ENCODE measurements at places on chromosomes 16 and 17.

GRCh38 chr16:4053301-4053845 is 62.9 kb downstream of the ADCY9 start:
- no peak for DNase-seq

DNA sequence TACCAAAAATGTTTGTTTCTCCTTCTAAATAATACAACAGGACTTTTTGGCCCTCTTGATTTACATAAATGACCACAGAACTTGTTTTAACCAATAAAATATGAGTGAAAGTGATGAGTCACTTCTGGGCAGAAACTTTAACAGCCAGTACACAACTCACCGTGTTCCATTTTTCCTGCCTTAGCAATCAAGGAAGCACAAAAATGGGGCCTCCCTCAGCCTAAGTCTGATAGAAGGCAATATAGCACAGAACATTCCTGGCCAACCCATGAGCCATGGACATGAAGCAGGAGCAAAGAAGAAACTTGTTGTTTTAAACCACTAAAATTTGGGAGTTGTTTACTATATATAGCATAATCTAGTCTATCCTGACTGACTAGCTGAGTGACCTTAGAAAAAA is 61.1 kb upstream of the MTMR4 start:
- no peak for DNase-seq

- no peak for DNase-seq
Observed at GRCh38 chr17:2415081-2415480, 14.2 kb upstream of the MNT start.

GRCh38 chr17:7262935-7263800 is 890 bp upstream of the CLDN7 start:
- DNase-seq, result no peak

- peak; percentile 32 for DNase-seq
Observed at GRCh38 chr16:87203060-87203656, 114.0 kb downstream of the C16orf95 start.

DNA sequence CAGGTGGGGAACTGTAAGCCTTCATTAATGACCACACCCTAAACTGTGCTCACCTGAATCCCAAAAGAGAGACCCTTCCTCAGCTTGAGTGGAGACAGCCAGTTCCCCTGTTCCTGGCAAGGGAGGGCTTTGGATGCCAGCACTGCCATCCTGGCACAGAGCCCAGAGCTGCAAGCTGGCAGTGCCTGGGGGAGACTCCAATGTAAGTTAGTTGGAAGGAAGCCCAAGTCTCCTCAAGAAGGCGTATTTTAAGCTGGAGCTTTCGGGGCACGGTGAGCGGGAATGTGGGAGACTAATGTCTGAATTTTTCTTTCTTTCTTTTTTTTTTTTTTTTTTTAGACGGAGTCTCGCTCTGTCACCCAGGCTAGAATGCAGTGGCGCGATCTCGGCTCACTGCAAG is 4.7 kb downstream of the CDC42EP4 start:
- no peak for DNase-seq

- DNase-seq, result no peak
Observed at GRCh38 chr17:9185688-9186284, 164.5 kb downstream of the NTN1 start.

- DNase-seq, result no peak
Observed at GRCh38 chr17:81443269-81443668, 48.0 kb downstream of the BAHCC1 start.

GRCh38 chr17:58277802-58278595 is 2.7 kb downstream of the MPO start:
- no peak for DNase-seq

- DNase-seq, result no peak
Observed at GRCh38 chr17:72407336-72407909, 286.6 kb downstream of the SOX9 start.

DNA sequence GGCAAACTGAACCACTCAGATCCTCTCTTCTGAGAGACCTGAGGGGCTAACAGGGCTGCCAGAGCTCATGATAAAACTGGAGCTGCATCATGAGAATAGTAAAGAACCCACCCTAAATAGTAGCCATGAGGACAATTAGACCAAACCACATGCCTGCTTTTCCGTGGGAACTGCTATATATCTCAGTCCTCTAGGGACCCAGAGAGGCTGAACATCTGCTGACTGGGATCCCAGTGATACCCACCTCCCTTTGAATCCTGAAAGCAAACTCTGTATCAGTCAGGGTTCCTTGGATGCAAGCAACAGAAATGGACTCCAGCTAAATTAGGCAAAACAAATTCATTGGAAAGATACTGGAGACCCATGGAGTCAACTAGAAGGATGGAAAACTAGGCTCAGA is 6.5 kb downstream of the MT1X start:
- DNase-seq, result no peak

GRCh38 chr17:28449859-28450258 is 23.6 kb upstream of the SLC13A2 start:
- DNase-seq, result no peak

- DNase-seq, result no peak
Observed at GRCh38 chr16:9343276-9343675, 251.8 kb downstream of the HAPSTR1 start.

- no peak for DNase-seq
Observed at GRCh38 chr16:5776876-5777275, 679.3 kb upstream of the EEF2KMT start.

DNA sequence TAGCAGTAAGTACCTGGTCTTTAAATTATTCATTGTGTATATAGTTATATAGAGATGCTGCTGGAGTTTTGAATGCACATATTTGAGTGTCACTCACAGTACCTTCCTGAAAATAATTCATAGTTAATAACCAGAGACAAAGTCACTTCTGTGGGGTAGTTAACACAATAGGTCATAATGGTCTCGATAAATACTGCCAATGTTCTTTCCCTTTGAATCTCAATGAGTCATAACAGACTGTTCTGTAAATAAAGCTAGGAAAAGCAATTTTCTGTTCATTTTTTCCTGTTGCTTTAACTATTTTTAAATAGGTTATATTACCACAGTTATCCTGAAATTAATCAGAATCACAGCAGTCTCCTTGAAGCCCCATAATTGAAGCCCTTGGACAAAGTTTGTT is 87.2 kb downstream of the MAP2K4 start:
- DNase-seq, result no peak

DNA sequence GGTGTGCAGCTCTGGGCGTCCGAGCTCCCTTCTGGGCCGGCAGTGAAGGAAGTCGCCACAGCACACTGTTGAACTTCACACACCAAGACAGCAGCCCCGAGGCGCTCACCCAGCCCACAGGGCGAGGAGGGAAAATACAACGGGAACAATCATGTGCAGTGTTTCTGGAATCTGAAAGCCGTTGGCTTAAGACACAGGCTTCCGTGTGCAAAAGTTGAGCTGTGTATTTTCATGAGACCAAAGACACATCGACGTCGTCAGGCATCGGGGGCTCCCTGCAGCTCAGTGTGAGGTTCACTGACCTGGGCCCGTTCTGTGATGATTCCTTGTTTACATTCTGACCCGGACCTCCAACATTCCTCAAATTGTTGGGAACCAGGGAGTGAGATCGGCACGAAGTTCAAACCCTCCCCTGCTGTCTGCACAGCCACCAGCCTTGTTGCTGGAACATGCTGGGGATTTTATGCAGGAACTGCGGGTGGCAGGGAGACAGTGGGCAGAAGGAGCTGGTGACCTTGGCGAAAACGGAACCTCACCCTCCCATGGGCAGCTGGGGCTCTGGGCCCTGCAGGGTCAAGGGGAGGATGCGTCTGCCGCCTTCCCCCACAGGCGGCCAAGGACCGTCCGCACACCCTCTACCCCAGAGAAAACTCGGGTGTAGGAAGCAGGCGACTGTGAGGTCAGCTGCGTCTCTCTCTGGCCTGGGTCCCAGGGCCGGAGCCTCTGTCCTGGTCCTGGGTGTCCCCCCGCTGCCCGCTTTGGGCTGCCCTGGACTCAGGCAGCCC is 72.2 kb downstream of the METRNL start:
- DNase-seq, result no peak

GRCh38 chr17:71113347-71113746 is 944.0 kb downstream of the KCNJ2 start:
- no peak for DNase-seq

- peak; percentile 18 for DNase-seq
Observed at GRCh38 chr17:20944014-20944865, 98.6 kb downstream of the USP22 start.

DNA sequence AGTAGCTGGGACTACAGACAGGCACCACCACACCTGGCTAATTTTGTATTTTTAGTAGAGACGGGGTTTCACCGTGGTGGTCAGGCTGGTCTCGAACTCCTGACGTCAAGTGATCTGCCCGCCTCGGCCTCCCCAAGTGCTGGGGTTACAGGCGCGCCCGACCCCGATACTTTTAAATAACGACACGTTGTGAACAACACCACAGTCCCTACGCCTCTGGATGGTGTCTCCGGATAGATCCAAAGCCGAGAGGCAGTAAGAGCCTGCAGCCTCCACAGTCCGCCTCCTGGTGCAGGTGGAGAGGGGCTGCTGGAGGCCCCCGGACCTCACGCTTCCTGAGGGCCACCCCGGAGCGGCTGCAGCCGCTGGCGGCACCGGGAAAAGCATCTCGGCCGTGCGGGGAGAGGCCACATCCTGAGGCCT is 741 bp upstream of the TLCD3A start:
- no peak for DNase-seq

DNA sequence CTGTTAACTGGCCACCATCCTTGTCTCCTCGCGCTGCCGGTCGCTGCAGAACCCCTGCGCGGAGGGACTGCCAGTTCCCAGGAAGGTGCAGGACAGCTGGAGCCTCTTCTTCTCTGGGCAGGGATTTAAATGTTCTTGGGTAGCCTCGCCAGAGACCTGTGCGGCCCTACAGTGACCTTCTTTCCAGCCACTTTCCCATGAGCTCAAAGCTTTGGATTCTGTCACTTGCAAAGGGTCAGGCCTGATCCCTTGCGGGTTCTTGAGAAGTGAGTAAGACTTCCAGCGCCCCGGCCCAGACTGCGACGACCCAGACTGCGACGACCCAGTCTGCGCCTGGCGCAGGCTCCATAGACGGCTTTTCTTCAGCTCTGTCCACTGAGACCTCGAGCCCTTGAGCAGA is 1.4 kb upstream of the SLFN5 start:
- DNase-seq, result peak; percentile 27

DNA sequence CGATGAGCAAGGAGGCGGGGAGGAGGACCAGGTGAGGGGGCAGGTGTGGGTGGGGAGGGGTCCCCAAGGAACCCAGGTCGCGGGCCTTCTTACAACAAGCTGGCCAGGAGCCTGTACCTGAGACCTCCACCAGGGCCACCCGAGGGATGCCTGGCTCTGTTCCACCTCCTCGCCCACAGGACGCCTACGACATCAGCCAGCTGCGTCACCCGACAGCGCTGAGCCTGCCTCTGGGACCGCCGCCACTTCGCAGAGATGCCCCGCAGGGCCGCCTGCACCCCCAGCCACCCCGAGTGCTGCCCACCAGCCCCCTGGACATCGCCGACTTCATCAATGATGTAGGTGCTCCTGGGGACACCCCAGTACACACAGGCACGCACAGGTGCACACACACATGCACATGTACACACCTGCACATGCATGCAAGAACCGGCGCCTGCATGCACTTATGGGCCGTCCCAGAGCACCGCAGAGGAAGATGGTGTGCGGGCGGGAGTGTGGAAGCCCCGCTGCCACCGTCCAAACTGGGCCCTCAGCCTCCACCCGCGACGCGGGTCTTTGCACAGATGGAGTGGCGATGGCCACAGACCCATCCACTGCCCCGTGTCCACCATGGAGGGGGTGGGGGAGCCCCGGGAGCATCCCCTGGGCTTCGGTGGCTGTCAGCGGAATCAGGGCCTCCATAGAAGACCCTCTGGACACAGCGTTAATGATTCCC is 6.6 kb downstream of the SLC22A31 start:
- no peak for DNase-seq

DNA sequence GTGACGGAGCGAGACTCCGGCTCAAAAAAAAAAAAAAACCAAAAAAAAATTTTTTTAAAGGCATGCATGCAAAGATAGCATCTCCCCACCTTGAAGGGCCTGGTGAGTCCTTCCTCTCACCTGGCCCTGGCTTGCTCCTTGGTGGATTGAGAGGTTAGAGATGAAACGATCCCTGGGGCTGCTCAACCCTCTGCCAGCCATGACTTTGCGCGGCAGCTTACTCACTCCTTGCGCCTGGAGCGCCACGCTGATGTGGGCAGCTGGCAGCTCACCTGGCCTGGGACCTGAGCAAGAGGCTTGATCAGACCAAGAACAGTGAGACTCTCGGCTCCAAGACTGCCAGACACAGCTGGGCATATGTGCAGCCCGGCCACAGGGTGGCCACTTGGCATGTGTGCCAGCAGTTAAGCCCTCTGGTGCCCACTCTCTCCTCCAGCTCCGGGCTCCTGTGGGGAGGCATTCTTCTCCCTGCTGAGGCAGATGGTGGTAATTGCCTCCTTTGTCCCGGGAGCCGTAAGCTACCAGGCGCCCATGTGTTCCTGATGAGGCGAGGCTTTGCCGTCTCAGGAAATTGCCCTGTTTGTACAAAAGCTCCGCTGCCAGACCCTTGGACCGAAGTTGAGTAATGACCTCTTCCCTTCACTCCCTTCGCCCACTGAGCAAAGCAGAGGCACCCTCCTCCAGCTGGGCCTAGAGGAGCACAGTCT is 5.1 kb upstream of the EVPL start:
- no peak for DNase-seq
